ENCODE measurements at places on chromosomes 2 and 18.

DNA sequence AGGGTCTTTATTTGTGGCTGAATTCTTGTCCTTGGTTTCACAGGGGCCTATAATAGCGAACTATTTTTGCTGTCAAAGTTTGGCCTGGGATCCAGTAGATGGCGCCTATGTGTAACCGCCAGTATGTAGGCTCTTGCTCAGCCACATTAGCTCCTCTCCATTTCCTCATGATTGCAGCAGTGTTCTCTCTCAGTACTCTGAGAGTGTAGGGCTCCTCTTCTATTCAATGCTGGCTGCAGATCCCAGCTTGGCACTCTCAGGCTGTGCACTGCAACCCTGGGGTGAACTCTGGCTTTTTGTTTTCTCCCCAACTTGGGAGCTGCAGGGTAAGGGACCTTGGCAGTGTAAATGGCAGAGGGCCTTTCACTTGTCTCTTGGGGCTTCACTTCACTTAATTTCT lies 344.6 kb upstream of the CHAC2 start:
- H3K4me1 ChIP-seq, result no peaks in the 10 kb centered on the region
- H3K4me3 ChIP-seq, result no peak overlapping the region
- no peaks in the 10 kb centered on the region for H3K36me3 ChIP-seq
- DNase-seq, result no peak
- H3K27ac ChIP-seq, result no peak overlapping the region

GRCh38 chr18:13406736-13407135 lies 188.2 kb downstream of the LDLRAD4 start:
- DNase-seq, result no peak
- H3K4me3 ChIP-seq, result no peak overlapping the region
- H3K36me3 ChIP-seq, result peaks cover 2% of the 10 kb centered on the region
- H3K27me3 ChIP-seq, result no peaks in the 10 kb centered on the region
- H3K4me1 ChIP-seq, result no peaks in the 10 kb centered on the region
- no peak overlapping the region for H3K27ac ChIP-seq

DNA sequence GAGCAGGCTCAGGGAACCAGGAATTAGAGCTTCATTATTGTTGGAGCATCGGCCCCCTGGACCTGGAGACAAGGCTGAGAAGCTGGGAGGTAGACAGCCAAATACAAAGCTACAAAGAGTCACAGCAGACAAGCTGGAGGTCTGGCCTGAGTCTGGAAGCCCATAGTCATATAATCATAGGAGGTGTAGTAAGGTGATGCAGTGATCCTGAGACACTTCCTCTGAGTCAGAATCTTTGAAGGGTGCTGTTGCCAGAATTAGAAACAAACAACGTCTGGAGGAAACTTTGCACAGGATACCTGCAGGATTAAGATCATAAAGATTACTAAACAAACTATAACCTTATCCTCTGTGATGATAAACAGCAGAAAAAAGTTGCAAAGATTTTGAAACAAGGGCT lies 213.8 kb downstream of the DSC3 start:
- no peak overlapping the region for H3K4me3 ChIP-seq
- H3K4me1 ChIP-seq, result no peaks in the 10 kb centered on the region
- no peak overlapping the region for H3K27ac ChIP-seq
- H3K36me3 ChIP-seq, result no peaks in the 10 kb centered on the region
- no peak for DNase-seq
- H3K27me3 ChIP-seq, result no peaks in the 10 kb centered on the region

DNA sequence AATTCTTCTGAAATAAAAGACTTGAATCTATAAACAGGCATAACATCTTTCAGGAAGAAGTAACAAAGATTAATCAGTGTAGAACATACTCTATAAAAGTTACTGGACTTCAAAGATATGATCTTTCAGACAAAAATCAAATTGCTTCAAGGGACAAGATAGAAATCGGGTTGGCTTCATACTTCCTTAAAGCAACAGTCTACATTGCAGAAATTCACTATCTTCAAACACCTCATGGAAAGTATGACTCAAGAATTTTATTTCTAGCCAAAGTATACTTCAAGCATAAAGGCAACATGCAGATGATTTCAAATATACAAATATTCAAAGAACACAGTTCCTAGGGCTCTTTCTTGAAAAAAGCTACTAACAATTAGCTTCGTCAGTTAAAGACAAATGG lies 240.7 kb downstream of the SRBD1 start:
- H3K4me3 ChIP-seq, result no peak overlapping the region
- H3K27me3 ChIP-seq, result no peaks in the 10 kb centered on the region
- DNase-seq, result no peak
- H3K36me3 ChIP-seq, result no peaks in the 10 kb centered on the region

GRCh38 chr2:207223051-207223450 lies 57.3 kb upstream of the KLF7 start:
- H3K36me3 ChIP-seq, result no peaks in the 10 kb centered on the region
- H3K4me1 ChIP-seq, result no peaks in the 10 kb centered on the region
- no peak overlapping the region for H3K27ac ChIP-seq
- no peaks in the 10 kb centered on the region for H3K27me3 ChIP-seq

DNA sequence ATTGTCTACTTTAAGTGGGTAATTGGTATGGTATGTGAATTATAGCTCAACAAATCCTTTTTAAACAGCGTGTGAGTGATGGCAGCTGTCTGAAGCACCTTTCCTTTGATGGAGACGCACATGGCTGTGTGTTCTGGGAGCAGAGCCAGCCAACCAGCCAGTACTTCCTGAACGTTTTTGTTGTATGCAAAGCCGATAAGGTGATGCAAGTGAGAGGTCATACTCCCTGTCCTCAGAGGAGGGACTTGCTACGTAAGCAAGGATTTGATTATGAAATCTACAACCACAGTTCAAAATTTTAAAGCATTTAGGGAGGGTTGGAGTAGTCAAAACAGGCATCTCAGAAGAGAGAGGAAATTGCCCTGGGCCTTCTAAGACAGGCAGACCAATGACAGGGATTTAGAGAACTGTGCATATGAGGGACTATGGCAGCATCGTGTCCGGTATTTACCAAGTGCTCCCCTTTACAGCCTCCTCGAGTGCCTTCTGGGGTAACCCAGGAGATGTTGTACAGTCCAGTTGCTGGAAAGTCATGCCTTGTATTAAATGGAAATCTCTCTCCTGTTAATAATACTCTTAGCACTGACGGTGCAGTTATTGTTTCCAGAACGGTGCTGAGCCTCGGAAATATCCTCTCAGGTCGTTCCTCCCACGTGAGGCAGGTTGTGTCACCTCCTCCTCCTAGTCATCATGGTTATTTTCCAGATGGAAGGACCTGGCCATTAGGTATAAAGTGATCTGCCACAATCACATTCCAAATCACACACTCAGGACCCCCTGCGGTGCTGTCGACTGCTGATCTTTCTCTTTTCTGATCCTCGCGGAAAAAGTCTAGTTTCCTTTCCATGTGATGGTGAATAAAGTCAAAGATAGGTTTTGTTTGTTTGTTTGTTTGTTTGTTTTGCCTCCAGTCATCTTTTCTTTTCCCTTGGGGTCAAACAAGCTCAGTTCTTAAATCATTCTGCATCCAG lies 28.4 kb downstream of the ARHGEF4 start:
- H3K4me1 ChIP-seq, result no peaks in the 10 kb centered on the region
- no peak overlapping the region for H3K4me3 ChIP-seq
- H3K36me3 ChIP-seq, result no peaks in the 10 kb centered on the region
- no peaks in the 10 kb centered on the region for H3K27me3 ChIP-seq
- no peak overlapping the region for H3K27ac ChIP-seq

- H3K4me3 ChIP-seq, result no peak overlapping the region
- H3K36me3 ChIP-seq, result no peaks in the 10 kb centered on the region
- H3K27ac ChIP-seq, result no peak overlapping the region
- peaks cover 4% of the 10 kb centered on the region for H3K27me3 ChIP-seq
These were observed 6.3 kb downstream of the FZD5 start for GRCh38 chr2:207763303-207763917.

DNA sequence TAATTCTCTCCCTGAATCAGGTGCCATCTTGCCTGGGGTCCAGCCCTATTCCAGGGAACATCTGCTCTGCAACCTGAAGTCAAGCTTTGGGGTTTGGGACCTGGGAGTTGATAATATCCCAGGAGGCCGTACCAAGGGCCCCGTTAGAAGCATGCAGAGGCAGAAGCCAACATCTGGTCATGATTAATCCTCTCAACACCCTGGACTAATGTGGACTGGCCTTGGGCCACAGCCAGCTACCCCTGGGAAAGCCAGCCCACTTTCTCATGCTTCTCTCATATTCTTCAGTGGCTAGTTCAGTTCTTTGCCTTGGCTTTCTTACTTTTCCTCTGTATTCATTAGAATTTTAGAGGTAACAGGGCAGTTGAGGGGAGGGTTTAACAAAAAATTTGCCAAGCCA lies 515.6 kb upstream of the NRP2 start:
- H3K27me3 ChIP-seq, result no peaks in the 10 kb centered on the region

DNA sequence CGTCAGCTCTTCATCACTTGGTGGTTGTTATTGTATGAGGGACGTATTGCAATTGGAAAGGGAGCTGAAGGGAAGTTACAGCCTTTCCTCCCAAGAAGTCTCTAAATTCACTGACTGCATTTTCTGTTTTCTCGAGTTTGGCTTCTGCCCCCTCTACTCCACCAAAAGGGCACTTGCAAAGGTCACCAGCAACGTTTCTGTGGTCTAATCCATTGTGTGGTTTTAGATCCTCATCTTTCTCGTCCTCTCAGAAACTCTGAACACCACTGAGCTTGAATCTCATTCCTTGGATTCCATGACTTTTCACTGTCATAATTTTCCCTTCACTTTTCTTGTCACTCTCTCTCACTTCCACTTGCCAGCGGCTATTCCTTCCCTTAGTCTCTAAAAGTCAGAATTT lies 308.0 kb downstream of the AFF3 start:
- DNase-seq, result no peak
- H3K27ac ChIP-seq, result no peak overlapping the region
- H3K27me3 ChIP-seq, result no peaks in the 10 kb centered on the region
- H3K4me1 ChIP-seq, result no peaks in the 10 kb centered on the region

DNA sequence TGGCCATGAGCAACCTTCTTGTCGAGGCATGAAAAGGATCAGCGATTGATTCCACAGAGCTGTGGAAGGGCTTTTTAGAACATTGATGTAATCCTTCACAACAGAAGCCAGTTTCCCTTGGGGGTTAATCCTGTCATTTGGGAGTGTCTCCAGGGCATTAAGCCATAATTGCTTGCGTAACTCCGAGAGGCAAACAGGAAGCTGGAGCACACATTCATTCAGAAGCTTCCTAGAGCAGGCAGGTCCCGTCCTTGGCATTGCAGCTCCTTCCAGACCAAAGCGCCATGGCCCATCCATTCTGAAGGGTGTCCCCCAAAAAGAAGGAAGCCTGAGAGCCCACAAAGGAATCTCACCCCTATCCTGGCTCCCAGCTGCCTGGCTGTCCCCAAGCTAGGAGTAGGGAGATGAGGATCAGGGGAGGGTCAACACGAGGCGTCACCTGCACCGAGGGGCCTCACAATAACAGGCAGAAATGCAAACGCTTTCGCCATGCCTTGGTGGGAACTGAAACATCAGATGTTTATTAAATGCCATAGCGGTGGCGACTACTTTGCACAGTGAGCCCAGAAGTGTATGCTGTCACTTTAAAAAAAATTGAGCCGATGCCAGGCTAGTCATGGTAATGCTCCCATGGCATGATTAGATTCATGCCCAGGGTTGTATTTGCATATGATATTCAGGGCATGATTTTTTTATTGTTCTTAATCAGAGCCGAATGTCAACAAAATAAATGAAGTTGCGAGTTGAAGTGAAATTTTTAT lies 339.4 kb downstream of the BCL11A start:
- DNase-seq, result no peak
- H3K27me3 ChIP-seq, result no peaks in the 10 kb centered on the region
- no peak overlapping the region for H3K27ac ChIP-seq
- no peaks in the 10 kb centered on the region for H3K4me1 ChIP-seq
- no peaks in the 10 kb centered on the region for H3K36me3 ChIP-seq
- no peak overlapping the region for H3K4me3 ChIP-seq

- no peak overlapping the region for H3K4me3 ChIP-seq
- H3K4me1 ChIP-seq, result no peaks in the 10 kb centered on the region
- H3K27me3 ChIP-seq, result no peaks in the 10 kb centered on the region
These were observed 808.4 kb downstream of the ERBB4 start for GRCh38 chr2:211730215-211730614.

DNA sequence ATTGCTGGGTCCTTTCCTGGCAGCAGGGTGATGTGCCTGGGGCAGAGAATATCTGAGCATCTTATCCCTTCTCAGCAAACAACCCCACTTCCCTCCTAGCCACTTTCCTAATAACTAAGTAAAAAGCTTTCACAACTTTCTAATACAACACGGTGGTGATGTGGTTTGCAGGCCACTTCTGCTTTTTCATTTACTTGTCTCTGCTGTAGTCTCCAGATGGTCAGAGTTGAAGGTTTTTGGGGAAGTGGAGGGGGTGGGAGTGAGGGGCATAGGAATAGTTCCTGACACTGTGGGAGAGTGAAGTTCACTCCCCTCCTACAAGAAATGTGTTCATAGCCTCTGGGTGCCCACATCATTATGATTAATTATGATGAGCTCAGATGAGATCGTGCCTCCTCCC lies 11.6 kb downstream of the OXER1 start:
- H3K4me1 ChIP-seq, result no peaks in the 10 kb centered on the region
- no peak overlapping the region for H3K27ac ChIP-seq
- no peak overlapping the region for H3K4me3 ChIP-seq
- DNase-seq, result no peak
- no peaks in the 10 kb centered on the region for H3K27me3 ChIP-seq
- peaks cover 6% of the 10 kb centered on the region for H3K36me3 ChIP-seq

DNA sequence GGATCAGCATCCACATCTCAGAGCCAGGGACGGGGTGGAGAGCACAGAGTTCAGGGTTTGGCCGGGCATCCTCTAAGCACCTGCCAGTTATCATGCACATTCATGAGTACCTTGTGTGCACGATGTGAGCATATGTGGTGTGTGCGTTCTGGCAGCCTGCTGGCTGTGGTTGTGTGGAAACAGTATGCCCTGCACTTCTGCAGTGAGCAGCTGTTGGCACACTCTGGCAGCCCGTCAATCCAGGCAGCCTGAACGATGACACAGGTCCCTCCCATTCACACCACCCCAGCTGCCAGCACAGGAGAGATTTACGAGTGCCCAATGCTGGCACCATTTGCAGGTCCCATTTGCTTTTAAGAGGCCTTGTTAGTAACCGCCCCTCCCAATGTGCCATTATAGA lies 74.2 kb downstream of the CD8B2 start:
- no peaks in the 10 kb centered on the region for H3K36me3 ChIP-seq
- DNase-seq, result no peak
- H3K27me3 ChIP-seq, result no peaks in the 10 kb centered on the region
- no peak overlapping the region for H3K27ac ChIP-seq
- H3K4me1 ChIP-seq, result no peaks in the 10 kb centered on the region

DNA sequence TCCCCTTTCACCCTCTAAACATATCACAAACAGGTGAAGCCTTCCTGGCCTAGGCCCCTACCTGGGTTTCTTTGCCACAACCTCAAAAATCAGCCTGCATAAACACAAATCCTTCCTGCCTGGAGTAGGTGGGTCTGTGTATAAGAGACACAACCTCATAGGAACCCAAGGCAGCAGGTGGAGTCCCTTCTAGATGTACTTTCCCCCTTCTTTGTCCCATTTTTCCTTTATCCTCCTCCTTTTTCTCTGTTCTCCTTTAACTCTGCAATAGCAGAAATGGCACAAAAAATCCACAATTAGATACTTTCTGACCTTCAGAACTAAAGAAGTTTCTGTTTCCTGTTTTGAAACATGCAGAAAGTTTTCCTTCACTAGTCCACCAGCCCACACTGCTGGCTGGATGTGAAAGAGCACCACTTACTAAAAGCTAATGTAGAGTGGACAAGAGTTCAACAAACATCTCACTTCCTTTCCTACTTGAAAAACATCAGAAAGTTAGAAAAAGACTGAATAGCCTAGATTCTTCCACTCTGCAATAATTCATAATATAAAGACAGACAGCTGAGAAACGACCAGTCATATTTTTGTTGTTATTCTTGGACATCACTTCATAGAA lies 11.2 kb downstream of the SLC40A1 start:
- H3K27ac ChIP-seq, result no peak overlapping the region
- H3K4me1 ChIP-seq, result peaks cover 12% of the 10 kb centered on the region
- no peak for DNase-seq
- no peaks in the 10 kb centered on the region for H3K27me3 ChIP-seq
- H3K36me3 ChIP-seq, result peaks cover 10% of the 10 kb centered on the region

GRCh38 chr2:99700482-99701398 lies 210.9 kb upstream of the REV1 start:
- no peak for DNase-seq
- H3K36me3 ChIP-seq, result no peaks in the 10 kb centered on the region
- no peak overlapping the region for H3K4me3 ChIP-seq
